ELF-1 (cell line): ENCODE measurements at places on chromosomes 16 and 17.

DNA sequence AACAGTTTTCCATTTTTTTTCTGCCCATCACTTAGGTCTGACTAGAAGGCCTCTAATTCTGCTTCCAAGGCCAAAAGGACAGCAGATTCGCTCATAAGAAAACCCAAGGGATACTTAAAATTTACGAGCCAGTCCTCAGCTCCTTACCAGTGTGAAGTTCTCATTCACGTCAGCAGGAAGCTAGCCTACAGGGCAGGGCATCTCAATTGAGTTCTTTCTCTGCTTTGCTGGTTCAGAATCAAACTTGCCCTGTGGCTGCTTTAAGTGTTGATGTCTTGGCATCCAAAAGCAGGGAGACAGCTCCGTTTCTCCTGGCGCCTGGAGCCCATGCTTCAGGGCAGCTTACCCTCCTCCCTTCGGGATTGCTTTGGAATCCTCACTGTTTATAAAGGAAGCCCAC is 136.0 kb downstream of the ANKFN1 start:
- DNase-seq: no peak

- DNase-seq: no peak
Observed at GRCh38 chr17:5797447-5798050, 213.2 kb upstream of the NLRP1 start.

GRCh38 chr17:7294614-7295153 is at the start of gene YBX2:
Gene YBX2, minus strand, starts transcription at chr17:7294639. Its CDS starts 139 bp downstream, at chr17:7294500.
- peak; percentile 85 for DNase-seq

GRCh38 chr16:46746821-46747776 is 1.0 kb downstream of the MYLK3 start:
- peak; percentile 95 for DNase-seq

DNA sequence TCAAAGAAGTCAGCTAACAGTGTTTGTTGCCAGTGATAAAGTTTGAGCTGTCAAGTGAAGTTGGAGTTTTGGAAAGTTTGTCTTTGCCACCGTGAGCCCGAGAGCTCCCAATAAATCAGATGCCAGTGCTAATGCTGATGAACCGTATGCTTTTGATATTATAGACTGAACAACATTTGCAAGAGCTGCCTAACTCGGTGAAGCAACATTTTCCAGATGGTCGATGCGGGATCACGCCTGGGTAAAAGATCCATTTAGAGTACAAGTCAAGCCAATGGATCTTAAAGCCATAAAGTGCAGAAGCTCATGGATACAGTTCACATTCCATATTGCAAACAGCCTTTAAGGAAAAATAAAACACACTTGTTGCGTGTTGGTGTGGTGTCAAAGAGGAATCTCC is 9.6 kb downstream of the BANP start:
- DNase-seq: no peak

DNA sequence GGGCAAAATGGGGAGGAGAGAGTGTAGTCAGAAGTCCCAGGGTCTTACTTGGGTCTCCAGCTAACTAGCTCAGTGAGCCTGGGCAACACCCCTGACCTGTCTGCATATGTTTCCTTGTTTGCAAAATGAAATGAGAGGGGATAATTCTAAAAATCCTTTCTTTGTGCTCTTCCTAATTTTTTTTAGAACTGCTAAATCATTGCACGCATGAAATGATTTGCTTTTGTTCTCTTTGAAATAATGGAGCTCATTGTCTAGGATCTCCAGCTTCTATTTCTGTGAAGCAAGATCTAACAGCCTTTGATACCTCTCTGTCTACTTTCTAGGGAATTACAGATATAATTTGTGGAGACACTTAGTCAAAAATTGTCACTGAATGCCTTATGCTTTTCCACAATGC is 181.3 kb downstream of the CDH13 start:
- no peak for DNase-seq

GRCh38 chr17:55233840-55234239 is 30.9 kb upstream of the HLF start:
- DNase-seq: no peak

DNA sequence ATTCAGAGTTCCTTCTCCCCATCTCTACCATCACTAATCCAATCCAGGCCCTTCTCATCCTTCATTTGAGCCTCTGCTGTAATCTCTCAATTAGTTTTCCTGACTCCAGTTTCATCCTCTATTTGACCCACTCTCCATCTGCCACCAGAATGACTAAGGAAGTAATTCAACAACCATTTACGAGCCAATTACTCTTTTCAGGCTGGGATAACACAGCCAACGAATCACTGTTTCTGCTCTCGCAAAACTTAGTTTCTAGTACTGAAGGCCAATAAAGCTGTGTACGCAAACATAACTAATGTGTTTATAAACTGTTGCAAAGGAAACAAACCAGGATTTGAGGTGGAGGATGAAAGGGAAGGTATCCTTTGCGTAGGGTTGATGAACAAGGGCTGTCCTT is 53.7 kb downstream of the MAP2K6 start:
- DNase-seq: no peak

DNA sequence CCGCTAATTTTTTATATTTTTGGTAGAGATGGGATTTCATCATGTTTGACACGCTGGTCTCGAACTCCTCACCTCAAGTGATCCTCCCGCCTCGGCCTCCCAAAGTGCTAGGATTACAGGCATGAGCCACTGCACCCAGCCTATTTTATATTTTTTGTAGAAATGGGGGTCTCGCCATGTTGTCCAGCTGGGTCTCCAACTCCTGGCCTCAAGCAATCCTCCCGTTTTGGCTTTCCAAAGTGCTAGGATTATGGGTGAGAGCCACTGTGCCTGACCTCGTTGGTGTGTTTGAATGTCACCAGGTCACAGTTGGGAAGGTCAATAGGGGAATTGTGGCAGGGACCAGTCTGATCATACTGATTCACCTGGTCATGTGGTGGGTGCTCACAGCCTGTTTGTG is 56.7 kb upstream of the NKD1 start:
- no peak for DNase-seq

- DNase-seq: no peak
Observed at GRCh38 chr17:48330421-48330820, 99.6 kb downstream of the SKAP1 start.

DNA sequence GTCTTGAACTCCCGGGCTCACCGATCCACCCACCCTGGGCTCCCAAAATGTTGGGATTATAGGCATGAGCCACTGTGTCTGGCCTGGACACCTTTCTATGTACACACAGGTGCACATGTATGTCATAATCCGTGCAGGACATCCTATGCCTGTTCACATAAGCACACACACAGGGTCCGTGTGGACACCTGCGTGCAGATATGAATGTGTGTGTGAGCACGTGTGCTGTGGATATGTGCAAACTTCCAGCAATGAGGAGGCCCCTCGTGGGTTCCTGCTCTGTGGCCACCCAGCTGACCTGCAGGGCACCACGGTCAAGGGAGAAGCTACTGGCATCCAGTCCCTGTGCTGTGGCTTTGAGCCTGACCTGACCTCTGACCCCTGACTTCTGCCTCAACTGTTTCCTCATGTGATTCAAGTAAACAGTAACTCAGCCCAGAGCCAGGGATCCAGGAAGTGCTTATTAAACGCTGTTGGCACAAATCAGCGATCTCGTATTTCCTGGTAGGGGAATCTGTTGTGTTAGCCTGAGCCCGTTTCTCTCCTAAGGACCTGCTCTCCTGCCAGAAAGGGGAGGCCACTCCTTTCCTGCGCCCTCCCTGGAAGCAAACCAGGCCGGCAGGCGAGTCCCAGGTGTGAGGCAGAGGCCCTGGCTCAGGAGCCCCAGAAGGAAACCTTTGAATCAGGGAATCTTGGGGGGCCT is 6.5 kb downstream of the CPNE7 start:
- no peak for DNase-seq

- no peak for DNase-seq
Observed at GRCh38 chr16:20310421-20311395, 16.6 kb downstream of the GP2 start.

DNA sequence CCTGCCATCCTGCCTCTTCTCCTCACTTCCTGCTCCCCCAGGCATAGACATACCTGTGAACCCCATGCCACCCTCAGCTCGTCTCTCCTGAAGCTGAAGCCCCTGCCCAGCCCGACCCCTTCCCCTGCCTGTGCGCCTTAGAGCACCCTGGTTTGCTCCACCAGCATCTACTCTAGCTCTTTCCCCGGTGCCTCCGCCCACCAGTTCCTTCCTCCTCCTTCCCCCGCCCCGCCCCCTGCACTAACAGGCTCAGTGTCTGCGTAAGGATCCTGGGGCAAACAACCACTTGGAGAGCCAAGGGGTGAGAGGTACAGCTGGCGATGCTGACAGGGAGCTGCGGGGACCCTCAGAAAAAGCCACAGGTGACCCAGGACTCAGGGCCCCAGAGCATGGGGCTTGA is 1.9 kb downstream of the GPR142 start:
- DNase-seq: no peak

DNA sequence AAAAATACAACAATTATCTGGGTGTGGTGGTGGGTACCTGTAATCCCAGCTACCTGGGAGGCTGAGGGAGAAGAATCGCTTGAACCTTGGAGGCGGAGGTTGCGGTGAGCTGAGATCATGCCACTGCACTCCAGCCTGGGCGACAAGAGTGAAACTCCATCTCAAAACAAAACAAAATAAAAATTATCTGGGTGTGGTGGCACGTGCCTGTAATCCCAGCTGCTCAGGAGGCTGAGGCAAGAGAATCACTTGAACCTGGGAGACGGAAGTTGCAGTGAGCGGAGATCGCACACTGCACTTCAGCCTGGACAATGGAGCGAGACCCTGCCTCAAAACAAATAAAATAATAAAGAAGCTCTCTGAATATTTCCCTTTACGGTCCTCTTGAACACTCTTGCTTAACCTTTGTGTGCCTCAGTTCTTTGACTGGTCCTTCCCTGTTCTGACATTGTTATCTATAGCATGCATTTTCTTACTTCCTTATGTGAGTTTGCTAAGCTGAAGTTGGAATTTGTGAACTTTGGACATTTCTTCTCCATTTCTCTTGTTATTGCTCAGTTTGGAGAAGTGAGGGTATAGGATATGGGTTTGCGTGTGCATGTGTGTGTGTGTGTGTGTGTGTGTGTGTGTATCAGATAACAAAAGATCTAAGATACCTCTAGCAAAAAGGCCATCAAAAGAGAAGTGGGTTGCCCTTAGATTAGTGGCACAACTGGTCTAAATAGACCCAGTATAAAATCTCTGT is 29.7 kb upstream of the WSB1 start:
- no peak for DNase-seq

DNA sequence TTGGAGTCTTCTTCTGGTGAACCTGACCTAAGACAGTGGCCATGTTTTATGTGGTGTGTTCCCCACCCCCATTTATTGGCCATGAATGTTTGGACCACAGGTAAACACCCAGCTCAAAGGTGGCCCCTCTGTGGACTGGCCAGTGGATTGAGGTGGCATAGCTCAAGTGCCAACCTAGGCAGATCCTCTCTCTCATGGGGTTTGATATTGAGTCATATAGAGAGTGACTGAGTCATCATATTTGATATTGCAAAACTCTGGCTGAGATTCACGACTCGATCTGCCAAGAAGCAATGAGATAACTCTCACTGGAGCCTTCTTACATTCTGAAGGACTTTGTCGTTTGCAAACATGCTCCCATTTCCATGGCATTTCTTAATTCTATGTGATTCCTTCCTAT is 10.5 kb upstream of the TEKT3 start:
- no peak for DNase-seq

DNA sequence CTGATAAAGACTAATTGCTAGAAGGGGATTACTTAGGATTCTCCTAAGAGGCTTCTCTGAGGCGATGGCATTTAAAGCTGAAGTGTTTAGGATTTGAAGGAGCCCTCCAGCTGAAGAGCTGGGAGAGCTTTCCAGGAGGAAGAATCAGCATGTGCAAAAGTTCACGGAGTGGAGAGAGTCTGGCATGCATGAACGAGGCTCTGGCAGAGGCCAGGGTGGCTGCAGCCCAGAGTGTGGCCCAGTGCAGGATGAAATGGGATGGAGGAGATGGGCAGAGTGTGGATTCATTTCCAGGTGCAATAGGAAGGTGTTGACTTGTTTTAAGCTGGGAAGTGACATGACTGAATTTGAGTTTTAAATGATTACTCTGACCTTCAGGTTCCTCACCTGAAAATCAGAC is 249.0 kb upstream of the CCL2 start:
- DNase-seq: no peak

DNA sequence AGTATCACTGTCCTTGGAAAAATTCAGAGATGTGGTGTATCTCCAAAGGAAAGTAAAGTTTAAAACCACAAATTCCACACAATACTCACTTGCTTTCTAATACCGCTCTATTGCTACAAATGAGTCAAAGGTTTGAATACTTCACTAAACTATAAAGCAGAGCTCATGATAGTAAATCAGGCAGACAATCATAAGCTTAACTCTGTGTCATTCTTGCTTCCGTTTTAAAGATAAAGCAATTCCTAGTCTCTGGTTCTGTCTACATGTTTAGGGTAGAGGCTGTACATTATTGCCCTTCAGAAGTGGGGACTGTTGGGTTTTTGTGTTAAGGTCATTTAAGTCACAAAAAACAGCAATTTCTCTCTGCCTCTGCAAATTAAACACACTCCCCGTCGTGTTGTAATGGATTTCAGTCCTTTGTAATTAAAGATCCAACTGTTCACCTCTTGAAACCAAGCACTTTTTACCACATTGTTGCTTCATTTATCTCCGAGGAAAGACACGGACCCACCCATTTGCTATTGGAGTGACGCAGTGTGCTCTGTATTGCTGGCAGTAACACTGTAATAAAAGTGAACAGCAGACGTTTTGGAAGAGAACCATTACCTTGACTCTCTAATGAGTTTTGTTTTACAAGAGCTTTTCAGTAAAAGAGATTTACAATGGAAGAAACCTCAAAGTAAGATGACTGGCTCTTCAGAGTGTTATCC is 83.1 kb upstream of the CNTNAP4 start:
- DNase-seq: no peak

DNA sequence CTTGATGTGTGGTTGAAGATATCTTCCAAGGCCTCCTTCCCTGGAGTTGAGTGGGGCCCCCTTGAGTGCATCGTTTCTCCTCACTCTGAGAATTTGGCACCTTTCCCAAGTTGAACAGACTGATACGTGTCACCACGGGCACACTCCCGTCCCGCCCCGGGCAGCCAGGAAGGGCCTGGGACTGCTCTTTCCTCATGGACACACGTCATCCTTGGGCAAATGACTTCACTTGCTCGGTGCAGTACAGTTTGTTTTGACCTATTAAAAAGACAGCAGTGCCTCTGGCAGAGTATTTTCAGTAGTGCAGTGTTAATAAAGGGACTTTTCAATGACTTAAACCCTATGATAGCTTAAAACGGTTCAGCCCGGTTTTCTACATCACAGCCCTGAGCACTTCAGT is 59.9 kb downstream of the SEC14L1 start:
- DNase-seq: no peak

DNA sequence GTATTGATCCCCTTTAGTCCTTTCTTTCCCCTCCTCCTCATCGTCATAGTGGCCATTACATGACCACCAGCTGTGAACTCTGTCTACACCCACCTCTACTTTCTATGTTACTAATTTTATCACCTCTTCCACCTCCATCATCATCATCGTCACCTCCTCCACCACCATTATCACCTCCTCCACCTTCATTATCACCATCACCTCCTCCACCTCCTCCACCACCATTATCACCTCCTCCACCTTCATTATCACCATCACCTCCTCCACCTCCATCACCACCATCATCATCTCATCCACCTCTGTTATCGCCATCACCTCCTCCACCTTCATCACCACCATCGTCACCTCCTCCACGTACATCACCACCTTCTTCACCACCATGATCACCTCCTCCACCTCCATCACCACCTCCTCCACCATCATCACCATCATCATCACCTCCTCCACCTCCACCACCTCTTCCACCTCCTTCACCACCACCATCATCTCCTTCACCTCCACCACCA is 25.8 kb downstream of the ADGRG5 start:
- DNase-seq: no peak

GRCh38 chr16:64047878-64048277 is 1074.0 kb downstream of the CDH11 start:
- no peak for DNase-seq
